Lower leg skin (tissue), 4 donors: ENCODE measurements at places on chromosomes 3 and 15.

DNA sequence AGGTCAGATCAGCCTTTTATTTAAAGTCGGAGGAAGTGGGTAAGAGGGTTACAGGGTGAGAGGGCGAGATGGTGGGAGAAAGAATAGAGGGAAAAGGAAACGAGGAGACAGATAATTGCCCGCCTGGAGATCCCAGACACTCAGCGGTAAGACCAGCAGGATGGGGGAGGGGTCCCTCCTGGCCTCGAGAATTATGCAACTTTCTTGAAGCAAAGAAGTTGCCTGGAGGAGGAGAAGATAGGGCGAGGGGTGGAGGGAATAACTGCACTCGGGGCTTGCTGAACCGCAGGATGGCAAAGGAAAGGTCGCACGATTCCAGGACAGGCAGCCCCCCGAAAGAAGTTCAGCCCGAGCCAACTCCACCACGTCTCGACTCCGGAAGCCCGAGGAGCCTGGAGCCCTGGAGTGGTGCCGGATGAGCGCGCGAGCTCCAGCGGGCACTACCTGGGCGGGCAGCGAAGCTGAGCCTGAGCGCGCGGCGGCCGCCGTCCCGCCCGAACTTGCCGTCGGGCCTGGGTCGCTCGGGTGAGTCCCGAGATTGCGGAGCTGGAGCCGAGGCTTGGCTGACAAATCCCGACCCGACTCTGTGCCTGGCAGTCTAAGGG is 402 bp downstream of the WWTR1 start:
- DNase-seq = peak; percentile 62

GRCh38 chr15:63196842-63197241 is 7.4 kb downstream of the RAB8B start:
- no peak for DNase-seq

- no peak for DNase-seq
Observed at GRCh38 chr3:119297169-119297568, 3.0 kb downstream of the ARHGAP31 start.

- no peak for DNase-seq
Observed at GRCh38 chr3:147672436-147672835, 263.3 kb downstream of the ZIC1 start.

- DNase-seq = no peak
Observed at GRCh38 chr15:61222010-61222409, 7.1 kb downstream of the RORA start.

- no peak for DNase-seq
Observed at GRCh38 chr3:179806177-179806576, 153.3 kb downstream of the USP13 start.

DNA sequence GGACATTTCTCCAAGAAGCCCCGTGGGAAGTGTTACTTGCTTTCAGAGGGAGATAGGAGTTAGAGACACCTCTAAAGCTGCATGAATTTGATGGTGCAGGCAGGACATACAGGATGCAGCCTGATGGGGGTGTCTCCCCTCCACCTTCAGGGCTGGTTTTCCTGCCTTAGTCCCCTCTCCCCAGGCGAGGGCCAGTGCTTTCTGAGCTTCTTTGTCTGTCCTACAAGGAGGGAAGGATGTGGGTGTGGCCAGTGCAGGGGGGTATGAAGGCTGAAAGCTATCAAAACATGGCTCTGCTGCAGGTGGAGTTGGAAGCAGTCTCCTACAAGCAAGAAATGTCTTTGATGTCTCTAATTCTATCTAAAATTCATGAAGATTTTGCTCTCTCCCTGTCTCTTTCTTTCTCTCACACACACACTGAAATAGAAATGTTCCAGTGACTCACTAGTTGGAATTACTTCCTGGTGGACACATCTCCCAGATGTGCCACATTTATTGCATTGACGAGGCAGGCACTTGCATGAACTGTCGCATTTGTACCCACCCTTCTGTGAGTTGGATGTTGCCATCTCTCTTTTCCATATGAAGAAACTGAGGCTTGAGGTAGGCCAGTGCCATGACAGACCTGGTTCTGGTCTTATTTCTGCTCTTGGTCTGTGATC is 13.9 kb upstream of the PODXL2 start:
- DNase-seq = no peak

GRCh38 chr3:40366203-40367162 is 20.5 kb upstream of the ENTPD3 start:
- DNase-seq = no peak

DNA sequence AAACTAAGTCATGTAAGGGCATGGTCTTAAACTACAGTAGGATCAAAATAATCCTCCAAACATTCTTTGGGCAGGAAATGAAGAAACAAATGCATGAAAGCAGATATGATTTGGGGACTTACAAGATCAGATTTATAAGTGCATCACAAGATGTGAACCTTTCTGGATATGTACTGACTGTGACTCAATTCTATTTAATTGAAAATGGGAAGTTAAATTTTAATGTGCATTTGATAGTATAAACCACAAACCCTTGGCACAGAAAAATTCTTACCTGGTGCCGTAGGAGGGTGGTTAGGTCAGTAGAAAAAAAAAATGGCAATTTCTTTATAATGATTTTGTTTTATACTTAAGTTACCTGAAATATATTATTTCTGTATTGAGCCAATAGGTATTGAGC is 262.5 kb upstream of the TGFBR2 start:
- DNase-seq = no peak

GRCh38 chr3:56321383-56321782 is 146.9 kb downstream of the ERC2 start:
- DNase-seq = no peak

- no peak for DNase-seq
Observed at GRCh38 chr3:194866236-194866635, 180.6 kb downstream of the FAM43A start.

DNA sequence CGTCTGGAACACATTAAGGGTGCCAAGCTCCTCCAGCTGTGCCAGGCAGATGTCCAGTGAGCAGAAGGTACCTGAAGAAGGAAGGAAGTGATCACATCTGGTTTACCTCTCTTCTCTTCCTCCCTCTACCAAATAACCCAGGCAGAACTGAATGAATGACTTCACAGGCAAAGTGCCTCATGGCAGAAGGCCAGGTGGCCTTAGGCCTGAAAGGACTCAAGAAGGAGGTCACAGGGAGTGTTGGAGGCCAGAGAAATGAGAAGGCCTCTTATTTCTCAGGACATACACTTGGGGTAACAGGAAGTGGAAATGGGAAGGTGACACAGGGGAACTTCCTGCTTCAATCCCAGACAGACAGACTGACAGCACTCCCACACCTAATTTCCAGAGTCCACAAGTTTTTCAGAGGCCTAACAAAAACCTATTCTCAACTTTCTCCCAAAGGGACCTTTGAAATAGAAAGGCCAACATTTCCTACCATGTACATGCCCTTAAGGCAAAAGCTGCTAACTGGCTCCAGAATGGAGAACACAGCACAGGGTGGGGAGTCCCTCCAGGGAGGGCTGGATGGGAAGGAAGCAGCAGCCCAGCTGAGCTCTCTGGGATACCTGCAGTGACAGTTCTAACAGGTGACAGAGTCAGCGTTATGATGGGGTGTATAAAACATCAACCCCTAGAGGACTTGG is 17.6 kb upstream of the SIN3A start:
- no peak for DNase-seq

DNA sequence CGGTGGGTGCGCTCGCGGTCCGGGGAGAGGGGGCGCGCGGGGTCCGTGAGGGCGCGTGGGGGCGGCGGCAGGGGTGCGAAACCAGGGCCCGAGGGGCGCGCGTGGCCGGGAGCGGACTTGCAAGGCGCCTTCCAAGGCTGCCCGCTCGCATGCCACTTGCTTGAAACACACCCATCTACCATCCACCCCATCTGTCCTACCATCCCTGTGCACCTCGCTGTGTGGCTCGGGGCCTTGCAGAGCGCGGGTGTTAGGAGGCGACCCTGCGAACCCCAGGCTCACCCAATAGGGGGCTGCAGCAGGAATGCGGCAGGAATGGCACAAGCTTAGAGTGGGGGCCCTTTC is 240 bp downstream of the CFAP100 start:
- DNase-seq = no peak

- no peak for DNase-seq
Observed at GRCh38 chr3:16923112-16923511, 38.4 kb downstream of the PLCL2 start.

- DNase-seq = no peak
Observed at GRCh38 chr3:99439892-99440291, 198.5 kb upstream of the COL8A1 start.

DNA sequence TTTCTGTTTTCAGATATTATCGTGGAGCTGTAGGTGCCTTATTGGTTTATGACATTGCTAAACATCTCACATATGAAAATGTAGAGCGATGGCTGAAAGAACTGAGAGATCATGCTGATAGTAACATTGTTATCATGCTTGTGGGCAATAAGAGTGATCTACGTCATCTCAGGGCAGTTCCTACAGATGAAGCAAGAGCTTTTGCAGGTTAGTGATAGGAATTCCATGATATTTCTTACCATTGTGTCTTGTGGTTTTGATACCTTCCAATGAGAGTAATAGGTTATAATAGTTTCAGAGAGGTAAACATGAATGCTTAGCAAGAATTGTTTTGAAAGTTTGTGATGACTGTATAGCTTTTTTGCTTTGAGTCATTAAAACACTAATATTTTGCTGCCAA is 8.5 kb downstream of the RAB11A start:
- DNase-seq = no peak

DNA sequence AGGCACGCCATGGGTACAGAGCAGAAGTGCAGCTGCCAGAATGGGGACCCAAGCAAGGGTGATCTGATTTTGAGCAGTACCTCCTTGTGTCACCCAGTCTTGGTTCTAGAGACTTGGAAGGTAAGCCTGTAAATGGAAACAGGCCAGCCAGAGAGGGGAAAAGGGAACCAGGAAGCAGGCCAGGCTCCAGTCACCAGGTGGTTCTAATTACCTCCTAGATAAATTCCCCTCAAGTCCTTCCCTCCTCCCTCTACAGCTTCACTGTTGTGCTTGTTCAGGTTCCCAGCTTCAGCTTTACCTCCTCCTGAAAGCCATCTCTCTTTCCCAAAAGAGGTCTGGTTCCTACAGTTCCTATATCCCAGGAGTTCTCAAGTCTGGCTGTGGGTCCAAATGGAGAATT is 58.8 kb upstream of the SLC7A14 start:
- no peak for DNase-seq

DNA sequence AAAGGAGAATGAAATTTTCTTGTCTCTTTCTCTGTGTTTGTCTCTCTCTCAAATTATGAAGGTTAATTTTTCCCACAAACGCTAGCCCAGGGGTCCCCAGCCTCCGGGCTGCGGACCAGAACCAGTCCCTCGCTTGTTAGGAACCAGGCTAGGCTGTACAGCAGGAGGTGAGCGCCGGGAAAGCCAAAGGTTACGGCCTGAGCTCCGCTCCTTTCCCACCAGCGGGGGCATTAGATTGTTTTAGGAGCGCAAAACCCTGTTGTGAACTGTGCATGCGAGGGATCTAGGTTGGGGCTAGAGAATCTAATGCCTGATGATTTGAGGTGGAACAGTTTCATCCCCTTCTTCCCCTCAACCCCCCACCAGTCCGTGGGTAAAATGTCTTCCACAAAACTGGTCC is 74.7 kb upstream of the ZNF385D start:
- DNase-seq = no peak

- no peak for DNase-seq
Observed at GRCh38 chr15:31344823-31345605, 18.4 kb downstream of the KLF13 start.

- no peak for DNase-seq
Observed at GRCh38 chr3:45168451-45168850, 22.3 kb upstream of the CDCP1 start.

DNA sequence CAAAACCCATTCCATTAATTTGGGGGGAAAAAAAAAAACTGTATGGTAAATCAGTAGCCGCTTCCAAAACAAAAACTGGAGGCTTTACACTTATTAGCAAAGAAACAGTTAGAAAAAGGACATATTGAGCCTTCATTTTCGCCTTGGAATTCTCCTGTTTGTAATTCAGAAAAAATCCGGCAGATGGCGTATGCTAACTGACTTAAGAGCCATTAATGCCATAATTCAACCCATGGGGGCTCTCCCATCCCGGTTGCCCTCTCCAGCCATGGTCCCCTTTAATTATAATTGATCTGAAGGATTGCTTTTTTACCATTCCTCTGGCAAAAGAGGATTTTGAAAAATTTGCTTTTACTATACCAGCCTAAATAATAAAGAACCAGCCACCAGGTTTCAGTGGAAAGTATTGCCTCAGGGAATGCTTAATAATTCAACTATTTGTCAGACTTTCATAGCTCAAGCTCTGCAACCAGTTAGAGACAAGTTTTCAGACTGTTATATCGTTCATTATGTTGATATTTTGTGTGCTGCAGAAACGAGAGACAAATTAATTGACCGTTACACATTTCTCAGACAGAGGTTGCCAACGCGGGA is 9.4 kb upstream of the RPL24 start:
- peak; percentile 44 for DNase-seq

GRCh38 chr15:31338318-31338878 is 11.8 kb downstream of the KLF13 start:
- no peak for DNase-seq

DNA sequence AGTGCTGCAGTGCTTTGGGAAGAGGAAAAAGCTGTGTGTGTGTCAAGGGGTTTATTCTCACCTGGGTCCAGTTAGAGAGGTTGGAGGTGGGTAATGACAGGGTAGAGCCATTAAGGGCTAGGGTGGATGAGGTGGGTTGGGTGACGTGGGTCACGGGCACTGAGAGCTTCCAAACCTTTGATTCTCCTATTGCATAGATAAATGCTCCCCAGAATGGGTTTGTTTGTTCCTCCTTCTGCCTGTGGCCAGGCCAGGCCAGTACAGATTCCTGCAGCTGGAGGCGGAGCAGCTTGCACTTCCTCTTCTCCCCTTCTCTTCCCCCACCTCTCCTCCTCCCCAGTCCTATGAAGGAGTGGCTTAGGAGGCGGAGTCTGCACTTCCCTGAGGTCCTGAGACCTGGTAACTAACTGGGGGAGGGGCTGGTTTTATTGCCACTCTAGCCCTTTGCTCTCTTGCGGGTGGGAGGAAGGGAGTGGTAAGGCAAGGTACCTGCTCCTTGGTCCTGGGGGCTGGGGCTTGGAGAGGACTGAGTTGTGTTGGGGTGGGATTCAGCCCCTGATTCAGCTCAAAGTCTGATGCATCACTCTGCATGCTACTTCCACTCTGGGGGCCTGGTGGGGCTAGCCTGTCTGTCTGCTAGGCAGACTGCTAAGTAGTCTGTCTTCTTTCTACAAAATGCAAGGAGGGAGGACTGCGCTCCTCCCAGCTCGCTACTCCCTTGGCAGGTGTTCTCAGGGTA is 3.5 kb downstream of the SPINT1 start:
- no peak for DNase-seq

- DNase-seq = no peak
Observed at GRCh38 chr15:34987609-34988026, 469 bp downstream of the ZNF770 start.
